ENCODE measurements at places on chromosomes 2 and 18.

DNA sequence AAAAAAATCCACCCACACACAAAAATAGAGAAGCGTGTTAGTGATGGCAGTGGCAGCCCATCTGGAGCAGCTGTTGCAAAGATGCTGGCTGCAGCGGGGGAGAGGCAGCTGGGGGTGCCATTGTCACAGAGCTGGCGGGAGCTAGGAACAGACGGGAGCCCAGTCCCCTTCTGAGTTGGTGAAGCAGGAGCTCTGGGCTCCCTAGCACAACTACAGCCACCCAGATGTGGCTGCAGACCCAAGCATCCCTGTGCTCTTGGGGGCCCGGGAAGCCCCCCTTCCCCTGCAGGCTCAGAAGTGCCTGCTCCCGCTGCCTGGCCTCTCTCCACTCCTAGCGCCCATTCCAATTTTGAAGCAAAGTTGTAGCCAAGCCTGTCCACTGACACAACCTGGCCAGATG is 366.6 kb upstream of the MC4R start:
- DNase-seq: no peak

- no peak for DNase-seq
Measured at GRCh38 chr2:158270536-158270935, 168.9 kb downstream of the UPP2 start.

GRCh38 chr18:24014986-24015638 is 558 bp downstream of the TTC39C start:
- DNase-seq: peak; percentile 42

- no peak for DNase-seq
Measured at GRCh38 chr2:143477714-143478443, 348.7 kb downstream of the ARHGAP15 start.

DNA sequence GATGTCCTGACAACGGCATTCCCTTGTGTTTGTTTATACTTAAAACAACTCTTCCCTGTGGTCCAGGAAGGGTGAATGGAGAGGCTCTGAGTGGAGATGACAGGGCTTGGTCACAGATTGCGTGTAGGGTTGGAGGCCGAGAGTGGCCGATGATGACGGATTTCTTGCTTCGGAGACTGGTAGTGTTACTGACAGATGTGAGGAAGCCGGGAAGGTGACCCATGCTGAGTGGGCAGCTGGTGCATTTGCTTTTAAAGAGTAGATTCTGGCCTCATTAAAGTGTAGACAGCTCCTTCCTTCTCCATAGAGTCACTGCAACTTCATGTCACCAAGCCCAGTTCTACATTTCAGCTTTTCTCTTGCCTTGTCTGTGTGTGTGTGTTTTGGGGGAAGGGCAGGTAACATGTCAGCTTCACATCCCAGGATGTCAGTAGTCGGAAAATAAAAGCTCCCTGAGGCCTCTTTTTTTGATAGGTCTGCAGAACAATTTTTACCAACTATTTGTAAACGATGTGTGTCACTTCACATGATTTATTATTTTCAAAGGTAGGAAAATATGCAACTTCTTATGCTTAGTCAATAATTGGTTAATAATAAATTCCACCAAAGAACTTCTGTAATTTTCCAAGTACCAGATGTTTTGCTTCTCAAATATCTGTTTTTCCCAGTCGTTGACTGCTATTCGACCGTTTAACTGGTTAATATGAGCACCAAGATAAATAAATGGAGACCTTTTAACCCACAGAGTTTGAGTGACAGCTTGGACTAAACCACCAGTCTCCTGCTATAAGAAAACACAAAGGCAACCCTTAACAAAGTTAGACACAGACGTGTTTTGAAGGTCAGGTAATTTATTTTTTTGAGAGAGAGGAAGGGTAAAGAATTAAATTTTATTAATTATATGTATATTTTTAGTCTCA is 436.9 kb downstream of the SLC4A3 start:
- no peak for DNase-seq

All from muscle of arm (tissue), 14 donors.